Activated naive CD8-positive, alpha-beta T cell treated with anti-CD3 and anti-CD28 coated beads, Interleukin-2, amount 10 ng/mL, durations not matched to agents 7 days and 5 days (primary cell): ENCODE measurements at places on chromosomes 2 and 18. TPM values are rescaled to one million over a fixed set of nuclear protein-coding genes. Genes with fewer than 3 reads are reported as not detected.

GRCh38 chr2:10085043-10085667 lies 4.9 kb upstream of the CYS1 start:
- no peak for DNase-seq

GRCh38 chr2:88067189-88067588 lies 436 bp upstream of the SMYD1 start:
- no peak for DNase-seq

DNA sequence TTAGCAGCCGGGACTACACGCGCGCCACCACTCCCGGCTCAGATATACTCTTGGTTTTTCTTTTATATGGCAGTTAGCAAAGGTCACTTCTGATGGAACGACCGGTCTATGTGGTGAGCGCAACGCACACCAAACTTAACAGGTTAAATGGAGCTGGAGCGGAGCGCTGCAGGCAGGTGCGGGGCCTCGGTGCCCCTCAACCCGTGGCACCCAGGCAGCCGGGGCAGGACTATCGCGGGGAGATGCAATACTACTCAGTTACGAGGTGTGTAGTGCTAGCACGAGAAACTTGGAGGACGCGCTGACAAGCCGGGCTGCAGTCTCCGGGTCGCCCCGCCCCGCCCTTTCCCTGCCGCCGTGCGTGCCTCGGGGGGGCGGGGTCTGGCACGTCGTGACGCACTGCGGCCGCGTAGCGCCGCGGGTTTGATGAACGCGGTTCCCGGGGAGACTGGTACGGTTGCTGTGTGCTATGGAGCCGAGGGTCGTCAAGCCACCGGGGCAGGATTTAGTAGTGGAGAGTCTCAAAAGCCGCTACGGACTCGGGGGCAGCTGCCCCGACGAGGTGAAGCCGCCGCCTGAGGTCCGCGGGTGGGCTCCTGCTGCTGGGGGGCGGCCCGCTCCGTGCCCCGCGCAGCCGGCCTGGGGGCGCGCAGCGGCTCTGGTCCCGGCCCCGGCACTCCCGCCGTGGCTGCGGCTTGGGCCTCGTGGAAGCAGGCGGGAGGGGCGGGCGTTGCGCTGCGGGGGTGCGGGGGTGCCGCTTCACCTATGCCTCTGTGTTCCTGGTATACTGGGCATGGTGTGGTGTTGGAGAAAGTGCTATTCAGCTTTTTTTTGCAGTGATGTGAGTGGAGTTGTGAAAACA lies at the start of gene CCDC138:
CCDC138 (plus strand) TSS at position 418 of the 862 bp plus-strand sequence; CDS start at position 470, 52 bp downstream.
- DNase-seq = peak; percentile 96

GRCh38 chr2:28663359-28663758 lies 88.3 kb upstream of the PPP1CB start:
- DNase-seq = no peak

DNA sequence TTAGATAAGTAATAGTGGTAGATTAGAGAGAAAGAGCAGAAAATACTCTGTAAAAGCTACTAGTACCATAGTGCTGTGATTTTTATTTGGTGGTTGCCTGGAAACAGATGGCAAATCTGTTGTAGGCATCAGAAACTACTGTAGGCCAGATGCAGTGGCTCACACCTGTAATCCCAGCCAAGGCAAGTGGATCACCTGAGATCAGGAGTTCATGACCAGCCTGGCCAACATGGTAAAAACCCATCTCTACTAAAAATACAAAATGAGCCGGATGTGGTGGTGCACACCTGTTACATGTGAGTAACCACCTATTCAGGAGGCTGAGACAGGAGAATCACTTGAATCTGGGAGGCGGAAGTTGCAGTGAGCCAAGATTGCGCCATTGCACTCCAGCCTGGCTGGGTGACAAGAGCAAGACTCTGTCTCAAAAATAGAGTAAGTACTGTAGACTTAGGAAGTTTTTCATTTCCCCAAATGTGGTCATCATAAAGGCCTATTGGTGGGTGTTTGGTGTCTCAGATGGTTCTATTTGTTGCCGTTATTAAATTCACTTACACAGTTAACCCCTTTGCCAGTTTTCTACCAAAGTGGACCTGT lies 79.6 kb downstream of the SPTBN1 start:
- no peak for DNase-seq

- DNase-seq = no peak
These were observed 22.6 kb upstream of the DAPL1 start for GRCh38 chr2:158772306-158773078.

GRCh38 chr2:170965446-170966225 lies 36.6 kb downstream of the GORASP2 start:
- no peak for DNase-seq

DNA sequence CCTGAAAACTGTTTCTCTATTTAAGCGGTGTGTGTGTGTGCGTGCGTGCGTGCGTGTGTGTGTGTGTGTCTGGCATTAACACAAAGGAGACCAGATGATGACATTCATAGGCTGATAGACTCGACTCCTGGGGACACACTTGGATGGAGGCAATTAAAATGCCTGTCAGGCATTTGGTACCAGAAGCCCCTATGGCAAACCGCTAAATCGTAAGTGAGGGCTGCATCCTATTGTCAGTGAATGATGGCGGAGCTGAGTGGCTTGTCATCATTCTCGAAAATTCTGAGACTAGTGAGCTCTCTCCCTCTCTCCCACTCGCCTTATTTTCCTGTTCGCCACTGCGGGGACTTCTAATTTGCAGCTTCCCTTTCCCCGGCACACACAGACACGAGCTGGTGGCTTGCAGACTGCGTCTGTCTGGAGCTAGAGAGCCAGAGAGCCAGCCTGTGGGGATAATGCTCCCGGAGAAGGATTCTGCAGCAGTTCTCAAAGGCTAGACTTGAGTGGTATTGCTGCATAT lies 155.4 kb downstream of the MAP2 start:
- no peak for DNase-seq

- DNase-seq = no peak
These were observed 2.7 kb downstream of the ID2 start for GRCh38 chr2:8684540-8684877.

- no peak for DNase-seq
These were observed 83.9 kb downstream of the ITSN2 start for GRCh38 chr2:24276349-24276899.

DNA sequence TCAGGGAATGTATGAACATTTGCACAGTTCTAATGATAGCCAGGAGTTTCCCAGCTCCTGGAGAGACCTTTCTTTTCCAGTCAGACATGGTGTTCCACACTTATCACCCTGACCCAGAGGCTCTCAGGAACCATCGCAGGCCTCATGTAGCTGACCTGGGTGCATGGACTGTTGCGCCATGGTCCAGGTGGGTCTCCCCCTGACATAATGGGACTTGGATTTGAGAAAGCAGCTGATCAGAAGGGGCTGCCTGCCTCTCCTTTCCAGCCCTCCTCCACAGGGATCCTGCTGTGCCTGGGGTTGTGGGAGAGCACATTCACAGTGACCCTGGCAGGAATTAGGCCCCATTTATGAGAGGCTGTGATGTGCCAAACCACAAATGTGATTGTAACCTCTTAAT lies 133.4 kb upstream of the ALPP start:
- no peak for DNase-seq

- no peak for DNase-seq
These were observed 111.7 kb upstream of the RAB27B start for GRCh38 chr18:54716586-54716985.

DNA sequence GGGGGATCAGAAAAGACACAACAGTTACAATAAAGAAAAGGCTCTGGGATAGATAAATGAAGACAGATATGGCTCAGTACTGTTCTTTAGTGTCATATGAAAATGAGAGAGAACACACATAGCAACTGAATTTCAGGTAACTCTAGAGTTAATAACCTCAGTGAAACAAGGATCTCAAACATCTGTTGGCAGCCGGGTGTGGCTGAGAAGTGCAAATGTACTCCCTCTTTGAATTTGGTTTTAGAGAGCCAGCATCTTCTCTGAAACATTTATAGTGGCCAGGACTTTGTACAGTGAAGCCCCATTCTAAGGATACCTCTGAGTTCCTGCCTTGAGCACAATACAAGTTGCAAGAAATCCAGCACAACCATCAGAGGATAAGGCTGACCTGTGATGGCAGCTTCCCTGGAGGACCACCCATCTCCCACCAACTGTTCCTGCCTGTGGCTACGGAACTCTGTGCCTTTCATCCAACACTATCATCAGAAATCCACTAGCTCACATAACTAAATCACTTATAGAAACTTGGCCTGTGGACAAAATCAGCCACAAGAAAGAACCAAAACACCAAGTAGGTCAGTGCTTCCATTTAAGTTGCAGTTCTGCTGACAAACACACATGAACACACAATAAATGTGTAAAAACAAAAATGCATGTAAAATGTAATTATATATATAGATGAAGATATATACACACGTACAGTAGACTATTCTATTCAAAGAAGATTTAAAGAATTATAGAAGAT lies 37.3 kb upstream of the PEX13 start:
- no peak for DNase-seq

GRCh38 chr2:101419096-101419663 lies 31.9 kb upstream of the CREG2 start:
- no peak for DNase-seq

DNA sequence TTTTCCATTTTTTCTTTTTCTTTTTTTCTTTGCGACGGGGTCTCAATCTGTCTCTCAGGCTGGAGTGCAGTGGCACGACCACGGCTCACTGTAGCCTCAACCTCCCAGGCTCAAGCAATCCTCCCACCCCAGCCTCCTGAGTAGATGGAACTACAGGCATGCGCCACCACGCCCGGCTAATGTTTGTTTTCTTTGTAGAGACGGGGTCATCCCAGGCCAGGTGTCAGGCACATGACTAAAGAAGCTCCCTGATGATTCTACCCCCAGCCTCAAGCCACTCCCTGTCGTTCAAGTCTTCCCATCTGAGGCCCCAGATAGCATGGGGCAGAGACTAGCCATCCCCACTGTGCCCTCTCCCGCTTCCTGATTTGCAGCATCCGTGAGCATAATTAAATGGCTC lies 9.8 kb upstream of the FZD5 start:
- no peak for DNase-seq

- DNase-seq = no peak
These were observed 236.3 kb upstream of the SPRED2 start for GRCh38 chr2:65668744-65669143.

DNA sequence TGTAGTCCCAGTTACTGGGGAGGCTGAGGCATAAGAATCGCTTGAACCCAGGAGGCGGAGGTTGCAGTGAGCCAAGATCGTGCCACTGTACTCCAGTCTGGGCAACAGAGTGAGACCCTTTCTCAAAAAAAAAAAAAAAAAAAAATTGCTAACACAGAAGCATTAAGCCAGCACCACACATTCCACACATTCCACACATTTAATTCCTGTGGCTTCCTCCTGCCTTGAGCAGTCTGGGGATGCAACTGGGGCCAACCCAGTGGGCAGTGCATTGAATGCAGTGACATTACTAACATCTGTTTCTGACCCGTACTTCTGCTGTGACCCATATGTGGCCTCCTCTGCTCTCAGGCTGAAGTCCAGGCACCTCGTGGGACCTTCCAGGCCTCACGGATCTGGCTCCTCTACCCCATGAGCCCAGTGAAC lies 107.0 kb downstream of the BCL2L11 start:
- DNase-seq = no peak

- DNase-seq = no peak
These were observed 422.5 kb upstream of the PIK3C3 start for GRCh38 chr18:41532344-41533086.

DNA sequence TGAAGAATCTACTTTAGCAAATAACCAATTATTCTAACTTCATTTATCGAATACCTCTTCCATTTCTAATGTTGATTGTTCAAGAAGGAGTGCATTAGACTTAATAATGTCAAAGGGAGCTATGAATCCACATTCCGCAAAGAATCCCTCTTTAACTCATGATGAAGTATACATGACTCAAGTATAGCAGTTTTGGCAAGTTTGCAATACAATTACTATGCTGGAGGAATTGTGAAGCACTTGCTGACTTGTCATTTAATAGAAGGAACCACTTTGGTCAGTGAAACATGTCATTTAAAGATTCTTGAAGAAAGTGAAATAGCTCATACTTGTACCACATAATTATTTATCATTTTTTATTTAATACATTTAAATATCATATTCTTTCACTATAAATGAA lies 125.1 kb downstream of the SLC39A10 start:
- no peak for DNase-seq

- peak; percentile 48 for DNase-seq
These were observed 5.2 kb upstream of the CTDSP1 start for GRCh38 chr2:218394298-218395089.

DNA sequence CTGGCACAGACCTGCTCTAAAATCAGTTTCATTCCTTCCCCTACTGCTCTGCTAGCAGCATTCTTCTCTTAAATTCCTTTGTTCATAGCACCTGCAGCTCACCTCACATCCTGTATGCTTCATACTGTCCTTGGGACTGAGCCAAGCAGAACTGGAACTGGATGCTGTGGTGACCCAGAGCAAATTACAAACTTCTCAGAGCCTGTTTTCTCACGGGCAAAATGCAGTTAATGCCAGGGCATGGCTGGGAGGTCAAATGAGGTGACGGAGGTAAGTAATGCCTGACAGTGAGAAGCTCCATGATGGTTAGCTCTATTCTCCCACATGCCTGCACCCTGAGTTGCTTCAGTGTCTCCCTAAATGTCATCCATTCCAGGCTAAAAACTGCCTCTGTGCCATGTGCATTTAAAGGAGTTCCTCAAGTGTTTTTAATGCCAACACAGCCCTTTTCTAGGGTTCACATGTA lies 29.7 kb downstream of the C2orf42 start:
- DNase-seq = no peak

DNA sequence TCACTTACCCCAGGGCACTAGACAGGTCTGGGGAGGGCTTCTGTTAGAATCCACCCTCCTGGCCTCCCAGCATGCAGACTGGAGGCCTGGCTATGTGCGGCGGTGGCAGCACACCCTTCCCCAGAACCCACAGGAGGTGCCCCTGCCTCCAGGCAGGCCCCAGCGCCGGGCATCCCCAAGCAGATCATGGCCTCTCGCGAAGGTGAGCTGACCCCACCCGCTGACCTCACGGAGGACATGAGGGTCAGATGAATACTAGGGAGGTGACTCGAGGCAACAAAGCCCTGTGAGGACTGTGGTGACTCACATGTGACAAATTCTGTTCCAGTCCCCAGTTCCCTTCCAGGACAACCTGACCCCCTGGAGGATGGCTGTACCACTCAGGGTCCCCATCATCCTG lies 1.9 kb downstream of the MAB21L4 start:
- DNase-seq = no peak

- no peak for DNase-seq
These were observed 18.3 kb upstream of the ALLC start for GRCh38 chr2:3639653-3640052.

DNA sequence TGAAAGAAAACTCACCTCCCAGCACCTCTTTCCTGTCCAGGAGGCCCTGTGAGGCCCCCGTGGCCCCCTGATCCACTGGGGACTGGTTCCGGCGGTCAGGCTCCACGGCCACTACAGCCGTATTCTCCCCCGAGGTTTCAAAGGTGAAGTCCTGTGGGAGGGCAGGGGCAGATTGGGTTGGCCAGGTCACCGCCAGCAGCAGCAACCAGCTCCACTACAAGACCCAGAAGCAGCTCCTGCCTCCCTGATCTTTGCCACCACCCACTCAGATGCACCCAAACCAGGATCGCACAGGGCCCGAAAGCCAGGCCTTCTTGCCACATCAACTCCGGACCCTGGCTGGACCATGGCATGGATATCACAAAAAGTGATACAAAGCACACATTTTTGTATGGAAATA lies 21.9 kb downstream of the SDC1 start:
- no peak for DNase-seq

Gene RBMS1
- 90.6 TPM for total RNA-seq

Gene KIAA2012
- total RNA-seq = not detected

Gene ABHD1
- 1.4 TPM for total RNA-seq

Gene CSRNP3
- not detected for total RNA-seq

Gene NPAS2
- 4.9 TPM for total RNA-seq

Gene GNLY
- 22.0 TPM for total RNA-seq

Gene CD207
- total RNA-seq = not detected

Gene GYPC
- total RNA-seq = 132 TPM

Gene POTEI
- total RNA-seq = not detected

Gene MYO7B
- 5.2 TPM for total RNA-seq

Gene TDRD15
- total RNA-seq = not detected
